Central memory CD8-positive, alpha-beta T cell (primary cell): ENCODE measurements at places on chromosomes 7 and 10.

- H3K27me3 ChIP-seq: peaks cover 9% of the 10 kb centered on the region
- H3K4me3 ChIP-seq: no peak overlapping the region
- H3K4me1 ChIP-seq: peaks cover 33% of the 10 kb centered on the region
- no peak overlapping the region for H3K27ac ChIP-seq
These were observed 111.5 kb upstream of the ANLN start for GRCh38 chr7:36278069-36278619.

DNA sequence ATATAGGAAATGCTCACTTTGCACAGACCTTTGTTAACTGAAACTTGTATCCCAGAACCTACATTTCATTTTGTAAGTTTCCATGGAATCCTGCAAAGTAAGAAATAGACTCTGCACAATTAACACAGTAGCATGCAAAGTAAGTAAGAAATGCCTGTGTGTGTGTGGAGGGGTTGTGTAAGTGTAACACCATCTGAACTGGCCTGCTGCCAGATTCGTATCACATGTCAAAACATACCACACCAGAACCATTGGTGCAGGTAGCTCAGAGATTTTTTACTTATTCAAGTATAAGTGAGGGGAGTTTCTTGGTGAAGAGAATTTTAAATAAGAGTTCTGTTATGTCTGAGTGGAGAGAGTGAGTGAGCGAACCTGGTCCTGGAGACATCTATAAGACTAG, 17.9 kb upstream of the DDX21 start:
- peaks cover 6% of the 10 kb centered on the region for H3K4me1 ChIP-seq
- no peaks in the 10 kb centered on the region for H3K27me3 ChIP-seq
- H3K27ac ChIP-seq: peak overlapping the region; percentile 1
- DNase-seq: no peak
- H3K4me3 ChIP-seq: no peak overlapping the region

DNA sequence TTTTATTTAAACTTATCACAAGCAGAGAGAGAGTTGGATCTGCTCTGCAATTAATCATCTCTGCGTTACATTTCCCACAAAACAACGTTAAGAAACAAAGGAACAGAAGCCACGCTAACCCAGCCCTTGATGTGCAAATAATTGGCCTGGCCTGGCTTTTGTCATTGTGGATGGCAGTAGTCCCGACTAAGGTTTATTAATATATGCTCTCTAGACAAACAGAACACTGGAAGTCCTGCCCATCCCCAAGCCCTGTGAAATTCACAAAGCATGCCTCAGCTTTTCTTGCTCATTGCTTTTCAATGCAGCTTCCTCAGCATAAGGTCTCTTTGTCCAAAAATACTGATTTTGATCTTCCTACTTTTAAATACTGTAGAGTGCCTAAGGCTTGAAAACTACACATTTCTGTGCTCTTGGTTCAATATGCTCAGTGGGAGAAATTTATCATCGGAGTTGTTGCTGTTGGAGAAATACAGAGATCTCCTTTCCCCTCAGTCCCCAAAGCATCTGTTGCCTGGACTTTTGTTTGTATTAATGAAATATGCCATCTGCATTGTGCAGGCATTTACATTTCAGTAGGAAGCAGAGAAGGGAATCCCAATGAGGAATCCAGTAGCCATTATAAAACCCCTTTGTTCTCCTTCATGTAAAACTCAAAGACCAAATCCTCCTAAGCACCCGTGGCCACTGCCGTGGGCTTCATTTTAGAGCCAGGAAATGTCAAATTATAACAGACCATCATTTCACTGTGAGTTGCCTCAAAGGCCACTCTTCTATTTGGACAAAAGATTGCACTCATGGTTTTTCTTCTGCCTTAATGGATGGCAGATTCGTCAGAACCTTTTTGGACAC, 61.1 kb downstream of the SORCS1 start:
- no peaks in the 10 kb centered on the region for H3K27me3 ChIP-seq
- no peaks in the 10 kb centered on the region for H3K36me3 ChIP-seq
- no peak for DNase-seq
- no peak overlapping the region for H3K27ac ChIP-seq

DNA sequence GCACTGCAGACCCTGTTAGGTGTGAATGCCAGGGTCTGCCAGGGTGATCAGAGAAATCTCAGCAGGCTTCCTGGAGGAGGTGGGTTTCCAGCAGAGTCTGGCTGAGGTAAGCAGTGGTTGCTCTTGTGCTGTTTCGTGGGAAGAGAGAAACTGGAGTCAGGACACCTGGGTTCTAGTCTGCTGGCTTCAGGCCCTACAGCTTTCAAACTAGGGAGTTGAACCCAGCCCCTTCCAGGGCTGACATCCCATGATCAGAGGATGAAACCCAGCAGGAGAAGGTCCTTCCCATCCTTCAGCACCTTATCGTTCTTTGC, 116.8 kb downstream of the CDH23 start:
- no peaks in the 10 kb centered on the region for H3K27me3 ChIP-seq
- DNase-seq: no peak
- no peak overlapping the region for H3K27ac ChIP-seq
- no peaks in the 10 kb centered on the region for H3K4me1 ChIP-seq
